ENCODE measurements at places on chromosomes 6 and 20.
A peak's percentile ranks its signal among the peaks of the same experiment; 100 is the strongest.

GRCh38 chr20:63895952-63896263, 982 bp downstream of the DNAJC5 start:
- no peak for DNase-seq

GRCh38 chr20:4844751-4845465, 123.2 kb downstream of the PRND start:
- no peak for DNase-seq

DNA sequence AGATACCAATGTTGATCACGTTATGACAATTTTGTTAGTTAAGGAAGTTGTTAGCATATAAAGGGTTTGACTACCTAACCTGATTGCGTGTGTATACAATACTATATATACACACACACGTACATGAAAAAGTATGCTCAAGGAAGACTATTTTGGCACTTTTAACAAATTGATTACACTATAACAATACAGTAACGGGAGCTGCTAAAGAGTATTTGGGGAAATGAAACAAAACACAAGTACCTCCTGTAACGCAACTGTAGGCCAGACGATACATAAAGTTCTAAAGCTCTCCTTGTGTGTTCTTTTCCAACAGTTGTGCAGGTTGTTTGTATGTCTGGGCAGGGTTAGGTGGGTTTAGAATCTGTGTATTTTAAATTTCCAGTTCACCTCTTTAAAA, 98.7 kb downstream of the PLEKHG1 start:
- no peak for DNase-seq

DNA sequence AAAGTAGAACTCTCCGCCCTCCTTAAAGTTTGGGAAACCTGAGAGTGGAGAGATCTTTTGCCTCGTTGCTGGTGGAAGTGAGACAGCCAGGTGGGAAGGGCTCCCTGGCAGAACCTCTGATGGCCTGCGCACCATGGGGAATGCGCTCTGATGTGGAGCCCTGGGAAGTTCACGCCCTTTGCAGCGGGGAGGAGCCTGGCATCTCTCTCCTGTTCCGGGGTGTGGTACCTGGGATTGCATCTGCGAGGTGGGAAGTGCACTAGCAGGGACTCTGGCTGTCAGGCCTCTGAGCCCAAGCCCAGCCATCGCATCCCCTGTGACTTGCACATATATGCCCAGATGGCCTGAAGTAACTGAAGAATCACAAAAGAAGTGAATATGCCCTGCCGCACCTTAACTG, 159.8 kb downstream of the AKAP7 start:
- no peak for DNase-seq

DNA sequence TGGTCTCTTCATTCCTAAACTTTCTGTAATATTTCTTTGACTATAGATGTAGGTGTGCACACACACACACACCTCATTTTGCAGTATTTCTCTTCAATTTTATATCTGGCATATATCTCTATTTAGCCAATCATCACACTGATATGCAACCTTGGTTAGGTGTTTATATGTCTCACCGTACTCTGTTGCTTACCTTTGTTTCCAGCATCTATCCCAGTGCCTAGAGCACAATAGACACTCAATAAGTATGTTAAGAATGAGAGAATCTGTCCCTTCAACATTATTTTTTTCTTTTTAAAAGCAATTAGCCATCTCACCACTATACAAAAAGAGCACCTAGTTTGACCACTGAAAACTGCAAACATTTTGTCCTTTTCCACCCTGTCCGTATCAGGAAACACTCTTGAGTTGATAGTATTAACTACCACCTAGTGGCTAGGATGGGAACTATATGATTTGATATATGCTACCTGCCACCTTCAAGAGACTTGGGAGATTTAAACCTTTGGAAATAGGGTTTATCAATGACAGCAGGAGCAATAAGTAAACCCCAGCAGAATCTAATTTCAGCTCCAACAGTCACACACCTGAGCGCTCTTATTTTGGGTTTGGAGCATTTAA, 48.7 kb upstream of the RSPO3 start:
- no peak for DNase-seq

- no peak for DNase-seq
Observed at GRCh38 chr6:45590226-45590625, 212.5 kb upstream of the SUPT3H start.

DNA sequence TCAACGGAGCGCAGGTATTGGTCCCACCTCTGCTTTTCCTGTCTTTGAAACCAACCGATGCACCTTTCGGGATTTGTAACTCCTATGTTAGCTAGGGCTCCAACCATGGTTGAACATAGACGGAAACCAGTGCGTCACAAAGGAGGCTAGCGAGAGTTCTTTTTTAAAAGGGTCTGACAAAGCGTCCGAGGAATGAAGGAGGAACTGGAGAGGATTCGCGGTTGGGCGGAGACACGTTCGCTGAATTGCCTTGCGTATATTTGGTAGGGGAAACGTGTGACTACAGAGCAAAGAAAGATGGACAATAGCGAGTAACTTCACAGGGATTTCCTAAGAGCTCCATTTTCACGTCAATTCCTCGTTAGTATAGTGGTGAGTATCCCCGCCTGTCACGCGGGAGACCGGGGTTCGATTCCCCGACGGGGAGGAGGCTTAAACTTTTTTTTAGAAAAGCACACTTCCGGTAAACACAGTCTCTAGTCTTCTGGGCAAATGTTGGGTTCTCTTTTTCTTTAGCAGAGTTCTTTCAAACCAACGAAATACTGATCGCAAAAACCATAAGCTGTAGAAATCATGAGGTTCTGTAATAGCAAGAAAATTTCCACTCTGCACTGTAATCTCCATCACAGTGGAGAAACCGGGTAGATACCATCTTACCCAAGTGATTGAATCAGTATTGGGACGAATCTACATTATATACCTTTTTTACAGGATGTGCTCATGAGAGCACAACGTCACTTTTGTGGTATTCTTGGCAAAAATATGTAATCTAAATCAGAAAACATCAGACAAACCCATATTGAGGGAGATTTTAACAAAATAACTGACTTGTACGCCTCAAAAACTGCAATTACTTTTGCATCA, 6.6 kb upstream of the ZNF184 start:
- peak; percentile 83 for DNase-seq

GRCh38 chr20:49210101-49210756, 9.0 kb upstream of the DDX27 start:
- no peak for DNase-seq

- DNase-seq, result no peak
Observed at GRCh38 chr6:13006578-13007300, 290.2 kb downstream of the PHACTR1 start.

DNA sequence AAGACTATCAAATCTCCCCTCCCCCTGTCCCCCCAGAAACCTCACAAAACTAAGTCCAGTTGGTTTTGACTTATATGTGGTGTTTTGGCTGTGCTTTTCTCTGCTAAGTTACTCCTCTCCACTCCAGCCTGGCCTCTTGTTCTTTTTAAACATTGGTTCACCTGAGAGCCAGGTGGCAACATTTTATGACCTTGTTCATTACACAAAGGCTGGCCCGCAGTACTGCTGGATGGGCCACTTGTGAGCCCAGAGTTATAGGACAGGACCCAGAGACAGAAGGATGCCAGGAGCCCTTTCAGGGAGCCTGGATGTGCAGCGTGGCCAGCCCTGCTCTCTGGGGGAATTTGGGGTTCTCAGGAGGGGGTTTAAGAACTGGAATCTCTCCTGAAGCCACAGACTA, 90.0 kb downstream of the RAMACL start:
- no peak for DNase-seq

- DNase-seq, result no peak
Observed at GRCh38 chr6:111573131-111573883, 32.4 kb downstream of the TRAF3IP2 start.

DNA sequence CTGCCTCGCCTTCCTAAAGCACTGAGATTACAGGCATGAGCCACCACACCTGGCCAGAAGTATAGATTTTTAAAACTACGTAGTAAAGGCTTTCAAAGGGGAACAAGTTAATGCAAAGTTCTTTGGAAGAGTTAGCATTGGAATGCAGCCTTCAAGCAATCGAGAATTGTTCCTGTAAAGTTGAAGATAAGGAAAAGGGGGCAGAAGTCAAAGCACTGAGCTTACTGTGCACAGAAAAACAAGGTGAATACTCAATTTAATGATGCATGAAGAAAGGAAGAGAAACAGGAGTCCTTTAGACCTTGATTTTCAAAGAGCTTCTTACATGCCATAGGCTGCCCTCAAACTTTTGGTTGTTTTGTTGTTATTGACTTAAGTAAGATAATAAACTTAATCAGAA, 29.1 kb upstream of the LGSN start:
- DNase-seq, result no peak

GRCh38 chr6:19070520-19070919, 683.4 kb downstream of the RNF144B start:
- DNase-seq, result no peak

DNA sequence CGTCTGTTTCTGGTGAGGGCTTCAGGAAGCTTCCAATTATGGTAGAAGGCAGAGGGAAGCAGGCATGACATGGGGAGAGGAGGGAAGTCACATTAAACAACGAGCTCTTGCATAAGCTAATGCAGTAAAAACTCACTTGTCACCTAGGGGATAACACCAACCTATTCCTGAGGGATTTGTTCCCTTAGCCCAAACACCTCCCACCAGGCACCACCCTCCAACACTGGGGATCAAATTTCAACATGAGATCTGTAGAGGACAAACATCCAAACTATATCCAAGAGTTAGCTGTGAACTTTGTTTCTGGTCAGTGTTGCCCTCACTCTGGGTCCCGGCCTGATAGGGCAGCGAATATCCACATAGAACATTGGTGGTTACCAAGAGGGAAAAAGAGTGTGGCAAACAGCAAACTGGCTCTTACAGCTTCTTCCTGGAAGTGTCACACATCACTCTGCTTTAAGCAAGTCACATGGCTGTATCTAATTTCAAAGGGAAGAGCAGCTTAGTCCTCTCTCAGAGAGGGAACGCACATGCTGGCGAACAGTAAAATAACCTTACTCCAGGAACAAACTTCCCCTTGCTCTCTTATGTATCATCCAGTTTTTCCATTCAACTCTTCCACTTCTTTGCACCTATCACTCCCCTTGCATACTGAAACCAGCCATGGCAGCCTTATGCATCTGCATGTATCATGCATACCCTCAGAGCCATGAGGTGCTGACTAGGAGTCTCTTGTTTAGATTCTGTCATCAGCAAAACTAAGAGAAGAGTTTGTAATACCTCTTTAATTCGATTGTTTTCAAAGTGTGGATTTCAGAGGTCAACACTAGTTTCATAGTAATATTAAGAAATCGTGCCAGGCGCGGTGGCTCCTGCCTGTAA, 4.8 kb upstream of the MOCS1 start:
- DNase-seq, result no peak

- DNase-seq, result no peak
Observed at GRCh38 chr20:31870726-31871617, 538 bp downstream of the TTLL9 start.

DNA sequence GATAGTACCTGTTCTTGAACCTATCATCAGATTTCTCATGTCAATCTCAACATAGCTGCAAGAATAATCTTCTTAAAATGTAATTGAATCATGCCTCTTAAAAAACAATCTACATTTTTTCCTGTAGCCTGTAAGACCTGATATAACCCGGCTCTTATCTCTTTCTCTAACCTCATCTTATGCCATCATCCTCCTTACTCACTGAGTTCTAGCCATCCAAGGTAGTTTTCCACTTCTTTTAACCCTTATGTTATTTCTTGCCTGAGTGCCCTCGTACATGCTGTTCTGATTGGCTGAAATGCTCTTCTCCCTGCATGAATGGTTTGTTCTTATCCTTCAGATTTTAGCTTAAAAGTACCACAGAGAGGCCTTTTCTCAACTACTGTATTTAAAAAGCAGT, 16.4 kb downstream of the SLC17A5 start:
- DNase-seq, result no peak

DNA sequence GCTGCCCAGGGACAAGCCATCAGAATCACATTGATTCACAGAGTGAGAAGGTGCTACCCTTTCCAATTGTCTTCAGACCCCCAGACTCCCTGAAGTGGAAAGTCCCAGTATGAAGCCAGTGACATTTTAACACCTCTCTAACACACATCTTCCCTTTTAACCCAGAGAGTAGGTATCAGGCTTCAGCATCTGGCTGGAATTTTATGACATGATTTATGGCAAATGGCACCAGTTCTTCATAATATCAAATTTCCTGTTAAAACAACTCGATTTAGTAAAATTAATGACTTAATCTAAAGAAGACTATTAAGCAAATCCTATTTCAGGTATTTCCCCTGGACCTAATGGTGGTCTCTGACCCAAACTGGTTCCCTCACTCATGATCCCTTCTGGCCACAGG, 25.0 kb downstream of the KCNB1 start:
- DNase-seq, result no peak

DNA sequence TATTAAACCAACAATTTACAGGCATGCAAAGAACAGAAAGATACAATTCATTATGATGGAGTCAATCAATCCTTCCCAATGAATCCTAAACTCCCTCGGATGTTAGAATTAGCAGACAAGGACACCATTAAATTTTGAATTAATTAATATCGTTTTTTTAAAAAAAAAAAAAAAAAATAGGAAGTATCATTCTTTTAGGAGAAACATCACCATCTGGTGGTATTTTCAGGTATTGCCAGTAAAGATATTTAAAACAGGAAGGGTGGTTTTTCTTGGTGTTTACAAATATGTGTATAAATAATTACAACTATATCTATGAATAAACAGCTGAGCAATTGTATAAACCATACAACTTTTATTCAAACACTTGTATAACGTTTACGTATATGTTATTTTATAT, 564.4 kb downstream of the HAO1 start:
- no peak for DNase-seq

GRCh38 chr6:166987930-166988329, 11.3 kb upstream of the CEP43 start:
- no peak for DNase-seq

- DNase-seq, result no peak
Observed at GRCh38 chr6:69693762-69694161, 103.0 kb downstream of the LMBRD1 start.

- DNase-seq, result peak; percentile 44
Observed at GRCh38 chr6:45923831-45924391, 91.7 kb downstream of the CLIC5 start.

Measured in activated naive CD8-positive, alpha-beta T cell treated with anti-CD3 and anti-CD28 coated beads, Interleukin-2, amount 50 U/mL, for 24 hours (primary cell).